RWPE2 (cell line): ENCODE measurements at places on chromosomes 13 and 19.

GRCh38 chr13:28890712-28891111, 70.6 kb downstream of the MTUS2 start:
- no peak for DNase-seq

DNA sequence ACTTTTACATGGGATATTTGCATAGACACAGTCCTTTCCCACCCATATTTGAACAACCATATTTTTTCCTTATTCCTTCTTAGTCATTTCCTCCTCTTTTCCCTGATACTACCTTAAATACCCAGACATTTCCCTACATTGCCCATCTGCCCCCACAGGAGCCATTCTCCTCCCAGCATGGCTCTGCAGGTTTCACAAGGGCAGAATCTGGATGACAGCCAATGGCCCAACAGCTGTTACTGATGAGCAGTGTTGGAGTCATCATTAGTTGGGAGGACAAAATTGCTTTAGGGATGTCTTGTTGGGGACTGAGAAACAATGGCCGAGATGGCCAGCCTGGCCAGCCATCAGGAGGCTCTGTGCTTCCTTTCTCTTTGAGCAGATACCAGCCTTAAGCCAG, 209.5 kb downstream of the KLF5 start:
- DNase-seq: peak; percentile 81

GRCh38 chr13:47294691-47295090, 397.8 kb upstream of the HTR2A start:
- no peak for DNase-seq

- DNase-seq: peak; percentile 66
Measured at GRCh38 chr19:33394006-33394722, 20.7 kb downstream of the CEBPG start.

DNA sequence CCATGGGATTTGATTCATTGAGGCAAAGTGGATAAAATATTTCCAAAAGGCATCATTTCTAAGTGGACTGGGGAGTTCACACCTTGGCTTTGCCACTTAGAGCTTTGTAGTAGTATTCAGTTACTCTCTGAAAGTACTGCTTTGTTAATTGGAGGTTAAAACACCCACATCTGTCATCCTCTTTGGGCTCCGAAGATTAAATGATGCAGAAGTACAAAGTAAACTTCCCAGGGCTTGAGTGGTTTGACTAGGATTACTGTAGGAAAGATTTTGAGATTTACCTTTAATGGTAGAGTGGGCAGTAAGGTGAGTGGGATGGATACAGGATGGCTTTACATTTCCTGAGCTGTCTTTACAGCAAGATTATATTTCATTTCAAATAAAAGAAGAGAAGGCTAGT, 42.4 kb downstream of the WASF3 start:
- DNase-seq: no peak

- DNase-seq: no peak
Measured at GRCh38 chr13:78228940-78229339, 310.3 kb upstream of the EDNRB start.

- no peak for DNase-seq
Measured at GRCh38 chr19:53853707-53854106, 14.0 kb upstream of the MYADM start.

GRCh38 chr19:6091771-6092291, 18.5 kb downstream of the RFX2 start:
- no peak for DNase-seq

DNA sequence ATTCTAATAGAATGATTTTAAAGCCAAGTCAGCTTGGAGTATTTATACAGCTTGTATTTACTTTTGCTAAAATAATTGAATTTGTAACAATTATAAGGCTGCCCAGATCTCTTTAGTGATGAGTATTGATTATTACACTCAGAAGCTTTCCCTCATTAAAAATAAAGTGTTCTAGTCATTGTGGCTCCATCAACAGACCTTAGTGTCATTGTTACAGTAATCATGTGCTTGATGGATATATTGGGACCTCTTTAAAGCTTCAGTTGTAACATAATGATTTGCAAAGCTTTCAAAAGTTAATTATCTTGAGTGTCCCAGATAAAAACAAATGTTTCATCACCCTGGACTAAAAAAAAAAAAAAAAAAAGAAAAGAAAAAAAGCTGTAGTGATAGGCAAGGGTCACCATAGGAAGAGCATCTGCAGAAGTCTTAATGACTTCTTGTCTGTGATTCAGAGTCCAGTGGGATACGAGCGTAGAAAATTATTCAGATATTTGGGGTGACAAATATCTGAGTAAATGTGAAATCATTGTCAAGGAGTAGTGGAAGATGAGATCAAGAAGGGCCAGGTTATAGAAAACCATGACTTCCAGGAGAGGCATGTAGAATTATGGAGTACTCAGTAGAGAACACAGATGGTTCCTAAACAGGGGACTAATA, 369.6 kb downstream of the DCT start:
- DNase-seq: no peak

DNA sequence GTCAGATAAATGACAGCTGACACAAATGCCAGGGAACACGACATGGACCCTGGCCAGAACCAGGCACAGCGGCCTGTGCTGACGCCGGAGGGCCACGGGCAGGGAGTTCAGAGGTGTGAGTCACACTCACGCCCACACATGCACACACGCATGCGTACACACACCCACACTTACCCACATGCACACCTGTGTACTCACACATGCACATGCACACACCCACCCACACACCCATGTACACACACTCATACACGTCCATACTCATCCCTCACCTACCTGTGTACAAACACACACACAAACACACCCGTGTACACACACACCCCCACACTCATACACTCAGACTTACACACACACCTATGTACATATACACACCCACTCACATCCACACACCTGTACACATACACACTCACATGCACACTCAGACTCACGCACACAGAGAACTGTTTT, 40.4 kb downstream of the MLLT1 start:
- peak; percentile 73 for DNase-seq

GRCh38 chr13:94154367-94154766, 325.1 kb downstream of the DCT start:
- no peak for DNase-seq

DNA sequence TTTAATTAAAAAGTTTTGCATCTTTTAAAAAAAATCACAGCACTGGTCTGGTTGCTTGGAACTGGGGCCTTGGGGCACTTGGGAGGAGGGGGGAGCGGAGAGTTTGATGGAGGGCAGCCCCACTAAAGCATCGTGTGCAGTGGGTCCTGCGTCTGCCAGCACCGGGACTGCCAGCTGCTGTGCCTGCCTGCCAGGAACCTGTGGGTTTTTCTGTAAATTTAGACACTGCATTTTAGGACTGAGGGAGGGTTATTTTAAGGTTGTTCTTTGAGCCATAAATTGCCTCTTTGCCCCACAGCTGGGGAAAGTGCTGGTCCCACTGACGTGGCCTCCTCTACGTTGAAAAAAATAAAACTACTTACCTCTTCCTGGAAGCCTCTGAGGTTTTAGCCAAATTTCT, 2.9 kb downstream of the KLF2 start:
- DNase-seq: no peak

DNA sequence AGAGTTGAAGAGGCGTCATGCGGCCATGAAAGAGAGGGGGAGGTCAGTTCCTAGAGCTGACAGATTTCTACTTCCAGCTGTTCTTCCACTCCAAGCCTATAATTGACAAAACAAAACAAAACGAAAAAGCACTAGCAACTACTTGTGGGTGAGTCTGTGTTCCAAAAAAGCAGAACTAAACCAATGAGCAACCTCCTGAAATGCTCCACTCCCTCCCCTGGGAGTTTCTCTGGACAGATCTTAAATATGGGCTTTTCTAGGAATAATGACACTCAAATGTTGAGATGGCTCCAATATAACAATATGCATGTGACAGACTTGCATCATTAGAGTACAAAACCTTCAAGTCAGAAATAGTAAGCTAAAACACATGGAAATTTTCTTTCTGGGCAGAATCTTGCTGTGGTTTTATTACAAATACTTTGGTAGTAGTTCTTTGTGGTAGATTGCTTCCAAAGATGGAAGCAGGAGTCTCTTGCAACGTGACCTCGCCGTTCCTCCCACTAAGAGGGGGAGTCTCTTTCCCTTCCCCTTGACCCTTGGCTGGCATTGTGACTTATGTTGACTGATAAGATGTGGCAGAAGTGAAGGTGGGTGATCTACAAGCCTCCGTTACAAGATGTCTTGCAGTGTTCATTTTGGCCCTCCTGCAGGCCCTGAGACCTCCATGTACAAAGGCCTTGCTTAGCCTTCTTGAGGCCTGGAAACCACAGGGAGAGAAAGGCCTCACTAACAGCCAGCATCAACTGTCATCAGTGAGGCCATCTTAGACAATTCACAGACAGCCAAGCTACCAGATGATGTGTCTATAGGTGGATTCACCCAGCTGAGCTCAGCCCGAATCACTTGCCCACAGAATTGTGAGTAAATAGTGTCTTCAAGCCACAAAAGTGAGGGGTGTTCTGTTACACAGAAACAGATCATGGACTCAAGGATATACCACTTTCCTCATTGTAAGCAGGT, 173.1 kb upstream of the RFC3 start:
- no peak for DNase-seq

DNA sequence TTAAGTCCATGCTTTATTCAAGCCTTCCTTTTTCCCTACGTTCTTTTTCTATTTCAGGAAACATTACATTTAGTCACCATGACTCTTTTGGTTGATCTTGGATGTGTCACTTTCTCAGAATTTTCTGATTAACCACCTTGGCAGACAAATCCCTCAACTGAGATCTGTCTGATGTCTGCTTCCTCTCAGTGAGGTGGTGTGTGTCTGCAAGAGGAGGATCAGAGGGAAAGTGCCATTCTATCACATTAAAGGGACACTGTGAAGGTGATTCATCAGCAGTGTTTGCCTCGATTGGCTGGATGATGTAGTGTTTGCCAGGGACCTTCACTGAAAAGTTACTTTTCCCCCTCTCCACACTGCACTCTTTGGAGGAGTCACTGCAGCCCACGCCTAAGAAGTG, 3.0 kb upstream of the CCNP start:
- DNase-seq: no peak

- DNase-seq: no peak
Measured at GRCh38 chr19:54035215-54036178, 28.2 kb downstream of the VSTM1 start.

DNA sequence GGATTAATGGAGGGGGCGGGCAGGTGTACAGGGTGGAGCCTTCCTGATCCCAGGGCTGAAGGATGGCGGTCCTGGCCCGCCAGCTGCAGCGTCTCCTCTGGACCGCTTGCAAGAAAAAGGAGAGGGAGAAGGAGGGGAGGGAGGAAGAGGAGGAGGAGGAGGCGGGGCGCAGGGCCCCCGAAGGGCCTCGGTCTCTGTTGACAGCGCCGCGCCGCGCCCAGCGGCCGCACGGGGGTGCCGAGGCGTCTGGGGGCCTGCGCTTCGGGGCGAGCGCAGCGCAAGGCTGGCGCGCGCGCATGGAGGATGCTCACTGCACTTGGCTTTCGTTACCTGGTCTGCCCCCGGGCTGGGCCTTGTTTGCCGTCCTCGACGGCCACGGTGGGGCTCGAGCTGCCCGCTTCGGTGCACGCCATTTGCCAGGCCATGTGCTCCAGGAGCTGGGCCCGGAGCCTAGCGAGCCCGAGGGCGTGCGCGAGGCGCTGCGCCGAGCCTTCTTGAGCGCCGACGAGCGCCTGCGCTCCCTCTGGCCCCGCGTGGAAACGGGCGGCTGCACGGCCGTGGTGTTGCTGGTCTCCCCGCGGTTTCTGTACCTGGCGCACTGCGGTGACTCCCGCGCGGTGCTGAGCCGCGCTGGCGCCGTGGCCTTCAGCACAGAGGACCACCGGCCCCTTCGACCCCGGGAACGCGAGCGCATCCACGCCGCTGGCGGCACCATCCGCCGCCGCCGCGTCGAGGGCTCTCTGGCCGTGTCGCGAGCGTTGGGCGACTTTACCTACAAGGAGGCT, at the start of gene PPM1N:
Gene PPM1N, plus strand, starts transcription at position 33 of the 785 bp plus-strand sequence. Its CDS starts 30 bp downstream, at position 63.
- no peak for DNase-seq

DNA sequence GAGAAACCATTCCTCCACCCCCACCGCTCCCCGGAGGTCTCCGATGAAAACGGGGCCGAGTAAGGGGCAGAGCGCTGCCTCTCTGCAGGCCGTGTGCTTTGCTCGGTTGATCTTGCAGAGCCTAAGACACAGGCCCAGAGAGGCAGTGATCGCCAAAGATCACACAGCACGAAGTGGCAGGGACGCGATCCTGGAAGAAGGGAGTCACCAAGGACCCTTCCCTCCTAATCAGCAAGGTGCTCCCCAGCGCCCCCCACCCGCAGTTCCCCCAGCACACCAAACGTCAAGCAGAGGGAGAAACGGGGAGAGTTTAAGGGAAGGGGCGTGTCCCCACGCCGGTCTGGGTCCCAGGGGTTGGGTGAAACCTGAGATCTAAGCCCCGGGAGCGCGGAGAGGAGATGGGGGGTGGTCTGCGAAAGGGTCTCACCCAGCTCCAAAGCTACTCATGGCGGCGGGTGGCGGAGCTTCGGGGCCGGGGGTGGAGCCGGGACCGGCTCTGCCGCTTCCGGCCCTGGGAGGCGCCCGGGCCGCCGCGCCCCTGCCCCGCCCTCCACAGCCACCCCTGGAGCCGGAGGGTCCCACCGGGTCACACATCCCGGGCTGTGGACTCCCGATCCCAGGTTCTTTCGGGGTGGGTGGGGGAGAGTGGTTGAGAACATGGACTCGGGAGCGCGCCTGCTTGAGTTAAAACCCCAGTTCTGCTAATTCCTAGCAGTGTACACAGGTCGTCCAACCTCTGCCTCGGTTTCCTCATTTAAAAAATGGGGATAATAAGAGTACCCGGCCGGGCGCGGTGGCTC, at the start of gene EML2:
Gene EML2, minus strand, starts transcription at position 468 of the 800 bp plus-strand sequence. Its CDS starts 21 bp downstream, at position 447.
- DNase-seq: no peak

- DNase-seq: no peak
Measured at GRCh38 chr19:32442650-32443049, 37.1 kb downstream of the DPY19L3 start.

- DNase-seq: peak; percentile 98
Measured at GRCh38 chr19:50329146-50329925, at the start of gene KCNC3. KCNC3 (minus strand) TSS chr19:50329377; CDS start chr19:50329082, 295 bp downstream.

DNA sequence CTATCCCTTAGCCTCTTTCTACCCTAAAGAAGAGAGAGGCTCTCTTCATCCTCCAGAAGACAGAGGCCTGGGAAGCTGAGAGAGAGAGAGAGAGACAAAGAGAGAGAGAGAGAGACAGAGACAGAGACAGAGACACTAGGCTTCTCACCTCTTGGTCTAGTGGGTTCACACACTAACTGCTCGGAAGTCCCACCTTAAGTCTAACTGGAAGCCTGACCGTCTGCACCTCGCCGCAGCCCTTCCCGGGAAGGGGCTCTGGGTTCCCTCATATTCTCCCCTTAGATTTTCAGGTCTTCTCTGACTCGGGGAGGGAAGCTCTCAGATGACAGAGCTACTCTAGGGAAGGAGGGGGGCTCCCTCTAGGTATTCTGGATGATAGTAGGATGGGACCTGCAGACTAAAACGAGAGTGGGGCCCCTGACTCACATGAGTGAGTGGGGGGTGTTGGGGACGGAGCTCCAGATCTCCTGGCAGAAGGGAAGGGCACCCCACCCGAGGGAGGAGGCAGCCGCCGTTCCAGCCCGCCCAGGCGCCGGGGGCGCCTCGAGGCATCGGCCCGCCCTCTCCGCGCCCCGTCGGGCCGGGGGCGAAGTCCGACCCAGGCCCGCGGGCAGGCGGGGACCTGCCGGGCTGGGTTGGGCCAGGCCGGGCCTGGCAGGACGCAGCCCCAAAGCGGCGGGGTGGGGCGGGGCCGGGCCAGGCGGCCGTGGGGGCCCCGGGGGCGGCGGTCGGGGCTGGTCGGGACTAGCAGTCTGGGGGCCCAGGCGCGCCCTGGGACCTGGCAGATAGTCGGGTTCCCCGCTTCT, 2.0 kb upstream of the JUNB start:
- no peak for DNase-seq
